Regular cardiac myocyte (primary cell): ENCODE measurements at places on chromosomes 13 and 19. TPM values are rescaled to one million over a fixed set of nuclear protein-coding genes. Genes with fewer than 3 reads are reported as not detected.

Gene SIGLEC12
- not detected in 2 replicates for total RNA-seq

Gene GPC6
- total RNA-seq, result 4.4 and 42.3 TPM in 2 replicates

Gene ATP4B
- not detected in 2 replicates for total RNA-seq

Gene KRTDAP
- total RNA-seq, result not detected in 2 replicates

Gene KLK15
- total RNA-seq, result not detected in 2 replicates
